ENCODE measurements at places on chromosomes 7 and 10.

DNA sequence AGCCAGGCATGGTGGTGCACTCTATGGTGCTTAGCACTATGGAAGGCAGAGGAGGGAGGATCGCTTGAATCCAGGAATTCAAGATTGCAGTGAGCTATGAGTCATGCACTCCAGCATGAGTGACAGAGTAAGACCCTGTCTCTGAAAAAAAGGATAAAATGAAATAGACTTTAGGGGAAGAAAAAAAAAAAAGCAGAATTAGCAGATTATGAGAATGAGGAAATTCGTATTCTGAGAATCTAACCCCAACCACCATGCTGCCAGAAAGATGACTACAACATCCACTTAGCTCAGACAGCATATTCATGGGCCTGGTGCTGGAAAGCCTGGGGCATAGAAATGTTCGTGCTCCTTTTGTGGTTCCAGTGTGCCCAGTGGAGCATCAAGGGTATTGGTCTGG, 63.3 kb downstream of the TMEM26 start:
- DNase-seq = peak; percentile 54

GRCh38 chr10:131107970-131108369, 203.6 kb downstream of the TCERG1L start:
- no peak for DNase-seq

- no peak for DNase-seq
Observed at GRCh38 chr10:133401500-133401899, 7.5 kb downstream of the MTG1 start.

DNA sequence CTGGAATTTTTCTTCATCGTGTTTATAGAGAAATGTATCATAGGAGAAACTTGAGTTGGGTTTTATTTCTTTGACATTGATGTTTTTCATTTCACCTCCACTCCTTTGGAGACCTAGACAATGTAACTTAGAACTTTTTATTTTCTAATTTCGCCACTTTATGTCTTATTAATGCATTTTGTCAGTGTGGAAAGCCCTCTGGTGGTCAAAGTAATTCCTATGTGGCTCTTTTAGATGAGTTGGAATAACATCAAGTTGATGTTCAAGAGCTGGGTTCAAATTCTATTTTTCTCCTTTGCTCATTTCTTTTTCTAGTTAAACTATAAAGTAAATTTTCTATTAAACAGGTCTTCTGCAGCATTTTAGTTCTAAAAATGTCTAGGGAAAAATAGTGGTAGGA, 478.6 kb downstream of the LRMDA start:
- DNase-seq = peak; percentile 65

DNA sequence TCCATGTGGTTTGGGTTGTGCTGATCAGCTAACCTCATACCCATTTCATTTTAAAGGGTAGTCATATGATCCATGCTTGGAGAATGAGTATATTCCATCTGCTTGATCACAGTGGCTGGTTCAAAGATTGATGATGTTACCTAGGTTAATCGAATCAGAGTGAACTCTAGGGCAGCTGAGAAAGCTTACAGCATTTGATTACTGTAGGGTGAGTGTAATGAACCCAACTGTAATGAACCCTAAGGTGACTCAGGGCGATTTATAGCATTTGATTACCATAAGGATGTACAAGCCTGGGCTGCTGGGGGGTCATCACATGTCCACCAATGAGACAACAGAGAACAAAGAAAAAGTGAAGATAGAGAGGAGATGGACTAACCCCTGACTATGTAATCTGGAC, 523.1 kb downstream of the ADRA2A start:
- no peak for DNase-seq

- peak; percentile 23 for DNase-seq
Observed at GRCh38 chr10:14476006-14476405, 145.3 kb upstream of the FRMD4A start.

- peak; percentile 83 for DNase-seq
Observed at GRCh38 chr10:69237528-69238159, 17.5 kb downstream of the HKDC1 start.

- no peak for DNase-seq
Observed at GRCh38 chr10:12538491-12538995, 189.2 kb downstream of the CAMK1D start.

- DNase-seq = no peak
Observed at GRCh38 chr7:124722292-124722691, 43.3 kb downstream of the GPR37 start.

DNA sequence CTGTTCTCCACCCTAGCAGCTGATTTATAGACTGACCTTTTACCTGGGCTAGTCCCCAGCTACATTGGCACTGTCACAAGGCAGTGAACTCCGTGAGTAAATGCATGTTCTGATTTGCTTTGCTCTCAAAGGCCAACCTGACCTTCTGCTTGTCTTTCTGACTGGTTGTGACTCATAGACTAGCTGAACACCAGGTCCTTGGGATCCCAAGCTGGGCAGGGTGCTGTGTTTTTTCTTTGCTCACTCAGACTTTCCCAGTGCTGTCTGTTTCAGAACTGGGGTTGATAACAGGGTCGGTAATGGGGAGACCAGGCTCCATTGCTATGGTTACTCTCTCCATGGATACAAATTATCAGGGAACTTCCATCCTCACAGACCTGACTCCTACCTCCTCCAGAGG, 35.0 kb downstream of the EVX1 start:
- no peak for DNase-seq

DNA sequence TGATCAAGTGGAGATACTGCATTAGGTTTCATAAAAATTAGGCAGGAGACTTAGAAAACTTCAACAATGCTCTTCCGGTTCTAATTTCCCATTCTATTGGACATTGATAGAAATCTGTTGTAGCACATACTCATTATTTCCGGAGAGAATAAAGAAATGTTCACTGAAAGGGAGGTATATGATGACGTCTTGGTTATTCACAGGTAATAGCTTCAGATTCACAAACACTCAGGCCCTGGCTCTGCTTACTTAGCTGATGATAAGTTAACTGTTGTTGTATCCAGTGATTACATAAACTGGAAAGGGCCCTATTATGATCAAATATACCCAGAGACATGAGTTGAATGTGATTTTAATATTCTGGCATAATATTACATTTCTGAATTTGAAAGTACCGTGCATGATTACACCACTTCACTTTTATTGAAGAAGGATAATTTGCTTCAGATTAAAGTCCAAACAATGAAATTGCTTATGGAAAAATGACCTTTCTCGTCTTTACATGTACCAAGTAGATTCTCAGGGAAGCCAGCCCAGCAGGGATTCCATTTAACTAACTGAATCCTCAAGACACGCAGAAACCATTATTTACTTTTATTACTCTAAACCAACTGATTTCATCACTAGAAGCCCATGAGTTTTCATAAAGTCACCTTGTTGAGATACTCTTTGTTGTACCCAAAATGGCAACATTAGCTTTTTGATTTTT, 288.0 kb upstream of the PITRM1 start:
- no peak for DNase-seq

GRCh38 chr7:27970350-27970749, 210.2 kb downstream of the JAZF1 start:
- DNase-seq = no peak

DNA sequence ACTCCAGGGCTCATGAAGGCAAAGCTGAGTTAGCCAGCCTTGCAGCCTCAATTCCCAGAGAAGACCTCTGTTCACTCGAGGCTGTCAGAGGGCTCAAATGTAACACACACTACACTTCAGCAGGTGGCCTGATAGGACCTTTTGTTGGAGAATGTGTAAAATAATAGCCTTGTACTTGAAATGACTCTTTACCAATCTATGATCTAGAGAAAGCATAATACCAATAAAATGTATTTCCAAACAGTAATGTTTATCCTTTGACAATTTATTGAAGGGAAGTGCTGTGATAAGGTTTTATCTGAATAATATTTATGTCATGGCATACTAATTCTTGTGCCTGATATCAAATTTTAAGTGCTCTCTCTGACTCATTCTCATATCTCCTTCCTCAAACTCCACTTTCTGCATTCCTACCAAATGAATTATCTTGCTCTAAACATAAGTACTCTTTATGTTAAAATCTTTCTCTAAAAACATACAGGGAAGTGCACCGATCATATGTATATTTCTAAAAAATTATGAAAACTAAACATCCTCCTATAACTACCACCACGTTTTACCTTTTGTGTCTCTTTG, 20.9 kb downstream of the CYP3A7 start:
- no peak for DNase-seq

DNA sequence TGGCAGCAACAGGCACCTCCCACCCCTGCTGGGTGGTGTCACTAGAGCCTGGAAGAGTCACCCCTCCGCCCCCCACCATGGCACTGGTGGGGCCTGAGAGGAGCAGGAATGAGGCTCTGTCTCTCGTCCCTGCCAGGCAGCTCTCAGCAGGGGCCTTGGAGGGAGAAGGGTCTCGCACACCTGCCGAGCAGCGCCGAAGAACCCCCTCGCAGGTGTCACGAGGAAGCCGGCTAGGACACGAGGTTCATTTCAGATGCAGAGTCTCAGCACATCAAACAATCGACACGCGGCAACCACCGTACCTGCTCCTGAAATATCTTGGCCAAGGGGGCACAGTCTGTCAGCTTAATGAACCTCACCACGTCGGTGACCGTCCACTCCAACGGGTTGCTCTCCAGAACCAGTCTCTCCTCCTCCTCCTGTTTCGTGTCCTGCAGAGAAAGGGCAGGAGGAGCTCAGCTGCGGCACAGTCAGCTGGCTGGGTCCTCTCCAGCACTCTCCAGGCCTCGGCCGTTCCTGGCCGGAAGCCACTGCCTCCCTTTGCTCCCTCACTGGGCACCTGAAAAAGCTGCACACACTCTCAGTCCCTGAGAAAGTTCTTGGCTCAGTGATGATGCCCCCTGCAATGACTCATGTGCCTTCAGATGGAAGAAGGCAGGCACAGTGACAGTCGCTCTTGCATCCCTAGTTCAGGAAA, 240.1 kb downstream of the SFMBT2 start:
- no peak for DNase-seq

DNA sequence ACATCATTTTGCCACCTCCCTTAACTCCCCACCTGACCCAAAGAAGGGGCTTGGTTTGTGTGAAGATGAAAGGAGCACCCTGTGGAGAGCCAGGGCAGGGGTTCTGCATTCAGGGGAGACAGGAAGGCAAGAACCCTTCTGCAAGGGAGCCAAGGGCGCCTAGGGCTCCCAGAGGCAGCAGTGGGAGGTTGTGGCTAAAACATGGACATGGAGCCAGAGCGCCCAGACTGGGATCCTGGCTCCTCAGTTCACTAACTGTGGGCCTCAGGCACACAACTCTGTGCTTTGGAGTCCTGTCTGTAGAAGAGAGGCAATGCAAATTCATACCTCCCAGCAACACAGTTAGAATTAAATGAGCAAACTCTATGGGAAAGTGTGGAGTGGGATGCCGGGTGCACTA, 123.1 kb upstream of the MACROH2A2 start:
- DNase-seq = no peak

- no peak for DNase-seq
Observed at GRCh38 chr10:16271571-16271970, 165.2 kb upstream of the PTER start.

GRCh38 chr10:50447691-50448090, 176.1 kb downstream of the SGMS1 start:
- no peak for DNase-seq

GRCh38 chr7:142380069-142380468, 122.2 kb upstream of the PRSS58 start:
- no peak for DNase-seq

- no peak for DNase-seq
Observed at GRCh38 chr7:52504561-52504960, 530.9 kb upstream of the POM121L12 start.

DNA sequence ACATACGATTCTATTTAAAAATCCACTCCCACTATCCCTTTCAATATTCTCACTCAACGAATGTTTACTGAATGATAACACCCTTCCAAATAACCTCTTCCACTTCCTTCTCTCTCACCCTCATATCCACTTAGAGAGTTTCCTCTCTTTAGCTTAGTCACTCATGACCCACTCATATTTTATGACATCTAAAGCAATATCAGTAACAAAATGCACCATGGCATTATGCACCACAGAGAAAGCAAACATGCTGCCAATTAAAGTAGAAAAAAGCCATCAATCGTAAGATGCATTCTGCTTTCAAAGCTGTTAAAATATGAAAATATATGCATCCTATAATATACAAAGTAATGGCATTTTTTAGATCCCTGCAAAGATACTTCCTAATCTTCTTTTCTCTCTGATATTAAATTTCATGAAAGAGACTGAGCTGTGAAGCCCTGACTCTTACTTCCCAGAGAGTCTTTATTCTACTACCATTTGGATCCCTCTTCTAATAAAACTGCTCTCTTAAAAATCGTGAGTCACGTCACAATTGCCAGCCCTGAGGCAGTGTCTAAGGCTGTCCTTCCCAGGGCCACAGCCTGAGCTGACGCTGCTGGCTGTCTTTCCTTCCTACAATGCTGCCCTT, 283.0 kb upstream of the KLF6 start:
- DNase-seq = no peak

GRCh38 chr10:712089-712488, 22.6 kb upstream of the DIP2C start:
- no peak for DNase-seq

- no peak for DNase-seq
Observed at GRCh38 chr10:129134371-129134770, 332.7 kb upstream of the MGMT start.

DNA sequence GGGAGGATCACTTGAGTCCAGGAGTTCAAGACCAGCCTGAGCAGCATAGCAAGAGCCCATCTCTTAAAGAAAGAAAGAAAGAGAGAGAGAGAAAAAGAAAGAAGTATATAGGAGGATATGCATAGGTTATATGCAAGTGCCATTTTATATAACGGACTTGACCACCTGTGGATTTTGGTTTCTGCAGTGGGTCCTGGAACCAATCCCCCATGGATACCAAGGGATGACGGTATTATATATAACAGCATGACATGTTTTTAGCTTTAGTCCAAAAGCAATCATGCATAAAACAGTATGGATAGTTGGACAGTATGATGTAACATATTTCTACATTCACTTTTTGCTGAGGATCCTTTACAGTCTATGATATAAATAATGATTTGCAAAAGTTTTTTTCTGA, 45.3 kb downstream of the DLD start:
- no peak for DNase-seq

DNA sequence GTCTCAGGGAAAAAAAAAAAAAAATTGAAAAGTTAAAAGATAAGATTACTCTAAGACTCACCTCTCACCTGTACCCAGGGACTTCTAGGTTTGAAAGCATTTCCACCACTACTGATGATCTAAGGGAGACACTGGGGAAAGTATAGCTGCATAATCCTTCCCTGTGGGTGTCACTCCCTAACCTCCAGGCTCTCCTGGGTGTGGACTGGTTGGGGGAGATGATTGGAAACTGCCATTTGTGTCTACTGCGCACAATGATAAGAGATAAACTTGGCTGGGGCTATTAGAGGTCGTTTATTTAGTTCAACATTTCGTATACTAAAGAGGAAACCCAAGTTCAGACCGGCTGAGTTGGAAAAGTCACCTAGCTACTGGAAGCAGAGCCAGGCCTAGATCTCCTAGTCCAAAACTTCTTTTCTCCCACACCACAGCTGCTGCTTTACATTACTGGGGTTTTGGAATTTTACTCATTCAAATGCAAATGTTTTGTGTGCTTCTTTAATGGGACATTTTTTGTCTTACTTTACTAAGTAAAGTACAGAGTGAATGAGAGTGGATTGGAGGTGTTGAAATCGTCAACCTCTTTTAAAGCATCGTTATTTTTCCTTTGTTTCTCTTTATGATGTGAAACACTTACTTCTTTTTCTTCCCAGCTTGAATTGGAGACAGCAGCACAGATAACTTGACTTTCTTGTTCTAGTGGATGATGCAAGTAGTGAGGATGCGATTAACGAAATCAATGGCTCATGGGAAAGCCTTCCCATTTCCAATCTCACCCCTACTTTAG, 22.3 kb upstream of the SEC61G start:
- DNase-seq = no peak

GRCh38 chr7:155252444-155252887, 45.2 kb upstream of the INSIG1 start:
- DNase-seq = no peak

Measured in common myeloid progenitor, CD34-positive (primary cell).